CD4-positive, alpha-beta T cell treated with Interleukin-10 for 1 hour (primary cell): ENCODE measurements at places on chromosomes 7 and 10.

DNA sequence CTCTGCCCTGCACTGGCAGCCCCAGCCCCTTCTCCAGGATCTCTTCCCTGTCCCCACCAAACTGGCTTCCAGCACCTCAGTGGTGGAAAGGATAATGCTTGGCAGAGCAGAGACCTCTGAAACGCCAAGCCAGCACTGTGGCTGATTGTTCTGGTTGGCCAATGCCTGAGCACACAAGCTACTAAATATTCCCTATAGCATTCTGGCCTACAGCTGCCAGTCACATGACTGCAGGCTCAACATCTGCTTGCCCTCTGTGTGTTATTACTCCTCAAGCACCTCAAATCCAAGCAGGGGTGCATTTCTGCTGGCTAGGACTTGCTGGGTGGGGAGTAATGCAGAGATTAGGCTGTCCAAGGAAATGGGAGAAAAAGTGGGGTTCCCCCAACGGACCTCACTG lies 6.1 kb downstream of the TBATA start:
- DNase-seq = no peak

DNA sequence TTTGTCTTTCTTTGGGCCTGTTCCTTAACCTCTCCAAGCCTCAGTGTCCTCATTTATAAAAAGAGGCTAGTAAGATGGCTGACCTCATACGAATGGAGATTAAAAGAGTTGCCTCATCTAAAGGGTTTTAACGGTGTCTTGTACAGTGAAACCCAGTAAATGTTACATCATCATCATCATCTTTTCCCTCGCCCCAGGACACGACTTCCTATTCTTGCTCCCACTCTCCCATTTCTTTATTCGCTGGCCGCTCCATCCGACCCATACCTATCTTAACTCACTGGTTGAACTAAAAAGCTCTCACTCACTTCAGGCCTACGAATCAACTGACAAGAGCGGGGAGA lies 554 bp downstream of the FRA10AC1 start:
- DNase-seq = no peak

DNA sequence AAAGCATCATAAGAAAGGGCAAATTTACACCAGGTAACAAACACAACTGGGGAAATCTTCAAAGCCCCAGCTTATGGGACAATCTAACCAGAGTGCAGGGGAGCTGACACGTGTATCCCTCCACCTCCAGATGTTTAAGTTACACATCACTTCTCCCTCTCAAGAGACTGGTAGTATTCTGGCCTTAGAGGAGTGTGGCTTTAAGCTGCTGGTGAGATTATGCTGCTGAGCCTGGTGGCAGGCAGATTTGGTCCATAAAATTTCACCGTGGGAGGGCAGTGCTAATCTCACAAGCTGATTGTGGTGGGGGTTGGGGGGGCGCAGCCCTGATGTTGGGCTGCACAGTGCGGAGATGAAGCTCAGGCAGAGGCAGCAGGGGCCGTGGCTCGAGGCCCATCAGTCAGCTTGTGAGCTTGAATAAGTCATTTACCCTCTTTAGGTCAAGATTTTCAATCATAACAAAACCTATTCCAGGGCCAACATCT lies 431.0 kb upstream of the GALNT17 start:
- DNase-seq = no peak

- DNase-seq = no peak
Measured at GRCh38 chr10:13594641-13595040, 7.9 kb downstream of the PRPF18 start.

GRCh38 chr7:37414352-37414983 lies 34.2 kb downstream of the ELMO1 start:
- no peak for DNase-seq

- no peak for DNase-seq
Measured at GRCh38 chr7:1928645-1929348, 258.7 kb downstream of the ELFN1 start.

DNA sequence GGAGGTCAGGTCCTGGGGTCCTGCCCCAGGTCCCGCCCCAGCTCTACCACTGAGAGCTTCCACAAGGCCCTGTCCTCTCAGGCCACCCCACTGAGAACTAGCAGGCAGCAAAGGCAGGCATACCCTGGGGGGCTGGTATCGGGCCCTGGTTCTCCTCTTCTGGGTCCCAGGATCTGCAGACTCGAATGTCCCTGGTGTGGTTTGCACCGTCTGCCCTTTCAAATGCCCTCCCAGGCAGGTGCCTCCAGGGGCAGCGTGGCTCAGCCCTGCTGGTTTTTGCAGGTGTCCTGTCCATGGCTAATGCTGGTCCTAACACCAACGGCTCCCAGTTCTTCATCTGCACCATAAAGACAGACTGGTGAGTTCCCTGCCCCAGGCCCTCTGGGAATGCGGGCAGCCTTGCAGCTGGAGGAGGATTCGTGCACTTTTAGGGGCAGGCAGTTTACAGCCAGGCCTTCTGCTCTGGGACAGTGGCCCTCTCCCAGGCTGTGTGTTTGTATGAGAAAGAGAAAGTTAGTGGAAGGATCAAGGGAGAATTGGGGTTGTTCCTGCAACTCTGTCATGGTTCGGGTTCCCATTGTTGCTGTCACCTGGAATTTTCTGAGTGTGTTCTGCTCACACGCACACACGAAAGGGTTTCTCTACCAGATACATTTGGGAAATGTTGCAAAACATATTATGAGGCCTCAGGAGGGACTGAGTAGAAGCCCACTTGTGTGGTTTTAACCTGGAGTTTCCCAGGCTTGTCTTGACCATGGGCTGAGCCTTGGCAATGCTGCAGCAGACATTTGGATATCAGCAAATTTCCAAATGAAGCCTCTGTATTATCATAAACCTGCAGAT lies 5.0 kb downstream of the PPIF start:
- DNase-seq = no peak

DNA sequence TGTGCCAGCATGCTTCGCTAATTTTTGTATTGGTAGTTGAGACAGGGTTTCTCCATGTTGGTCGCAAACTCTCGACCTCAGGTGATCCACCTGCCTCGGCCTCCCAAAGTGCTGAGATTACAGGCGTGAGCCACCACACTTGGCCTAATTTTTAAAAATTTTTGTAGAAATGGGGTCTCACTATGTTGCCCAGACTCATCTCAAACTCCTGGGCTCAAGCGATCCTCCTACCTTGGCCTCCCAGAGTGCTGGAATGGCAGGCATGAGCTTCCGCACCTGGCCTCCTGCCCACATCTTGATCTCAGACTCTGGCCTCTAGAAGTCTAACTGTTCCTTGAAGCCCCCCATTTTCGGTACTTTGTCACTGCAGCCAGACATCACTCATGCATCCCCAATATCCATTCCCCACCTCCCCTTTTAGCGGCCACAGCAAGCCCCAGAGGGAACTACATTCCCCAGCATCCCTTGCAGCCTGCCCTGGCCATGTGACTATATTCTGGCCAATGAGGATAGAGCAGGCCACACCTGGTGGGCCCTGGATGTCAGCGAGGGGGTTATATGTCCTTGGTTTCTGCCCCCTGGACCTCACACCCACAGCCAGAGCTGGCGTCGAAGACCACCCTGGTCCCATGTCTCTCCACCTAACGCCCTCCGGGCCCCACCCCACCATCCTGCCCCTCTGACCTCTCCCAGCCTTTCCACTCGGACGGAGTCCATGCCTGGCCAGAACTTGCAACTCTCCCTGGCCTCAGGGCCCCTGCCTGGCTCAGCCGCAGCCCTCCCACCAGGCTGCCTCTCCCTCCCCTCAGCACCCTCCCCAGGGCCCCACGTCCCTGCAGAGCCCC lies 33.8 kb downstream of the MICALL2 start:
- DNase-seq = no peak

DNA sequence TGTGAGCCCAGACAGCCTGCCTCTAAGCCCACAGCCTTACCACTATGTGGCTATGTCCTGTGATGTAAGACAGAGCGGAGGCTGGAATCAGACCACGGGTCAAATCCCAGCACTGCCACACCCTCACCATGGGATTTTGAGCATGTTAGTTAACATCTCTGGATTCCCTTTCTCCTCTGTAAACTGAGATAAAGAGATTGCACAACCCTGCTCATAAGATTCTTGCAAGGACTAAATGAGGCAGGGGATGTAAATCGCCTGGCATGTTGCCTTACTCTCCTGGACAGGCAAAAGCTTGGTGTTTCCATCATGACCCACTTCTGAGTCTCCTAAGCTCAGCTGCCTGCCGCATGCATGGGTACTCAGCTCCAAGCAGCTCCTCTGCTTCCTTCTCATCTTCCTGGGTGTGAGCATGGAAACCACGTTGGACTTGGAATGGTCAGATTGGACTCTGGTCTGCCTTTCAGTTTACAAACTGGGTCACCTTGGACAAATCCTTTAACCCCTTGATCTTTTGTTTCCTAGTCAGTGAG lies 41.3 kb upstream of the MTURN start:
- no peak for DNase-seq

DNA sequence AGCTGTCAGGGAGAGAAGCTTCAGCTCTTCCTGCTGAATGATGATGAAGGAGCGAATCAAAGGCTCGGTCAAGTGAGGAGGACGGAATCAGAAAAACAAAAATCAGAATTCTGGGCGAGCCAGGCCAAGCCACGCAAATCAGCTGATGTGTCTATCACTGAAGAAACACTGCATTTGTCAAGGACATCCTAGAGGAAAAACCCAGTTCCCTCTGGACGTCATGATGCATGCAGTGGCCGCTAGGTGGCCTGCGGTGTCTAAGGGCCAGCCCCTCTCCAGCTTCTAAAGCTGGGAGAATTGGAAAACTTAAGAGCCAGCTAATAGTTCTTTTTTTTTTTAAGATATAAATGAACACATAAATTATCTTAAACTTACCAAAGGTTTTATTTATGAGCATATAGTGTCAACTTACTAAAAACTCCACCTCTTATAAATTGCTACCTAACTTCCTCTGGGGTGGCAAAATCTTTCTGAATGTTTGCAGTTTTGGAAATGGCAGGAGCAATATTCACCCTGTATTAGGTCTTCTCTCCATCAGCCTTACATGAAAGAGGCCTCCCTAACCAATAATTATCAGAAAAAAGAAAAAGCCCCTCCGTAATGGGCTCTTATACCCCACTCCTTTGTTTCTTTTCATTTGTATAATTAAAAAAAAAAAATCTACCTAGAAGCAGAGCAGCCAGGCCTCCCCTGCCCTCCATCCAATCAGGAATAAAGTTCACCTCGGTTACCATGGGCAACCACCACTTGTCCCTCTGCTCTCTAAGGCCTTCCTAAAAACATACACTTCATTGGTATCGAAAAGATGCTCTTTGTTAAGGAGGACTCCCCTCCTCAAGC lies 186.8 kb downstream of the USP6NL start:
- no peak for DNase-seq

GRCh38 chr10:127947211-127947610 lies 40.3 kb downstream of the PTPRE start:
- DNase-seq = no peak

GRCh38 chr7:112112822-112113255 lies 93.4 kb downstream of the DOCK4 start:
- no peak for DNase-seq

- DNase-seq = no peak
Measured at GRCh38 chr10:89153971-89154370, 53.1 kb downstream of the CH25H start.

GRCh38 chr7:92133133-92133736 lies 1.0 kb downstream of the CYP51A1 start:
- DNase-seq = no peak

GRCh38 chr10:132641966-132642731 lies 104.6 kb downstream of the INPP5A start:
- DNase-seq = no peak

DNA sequence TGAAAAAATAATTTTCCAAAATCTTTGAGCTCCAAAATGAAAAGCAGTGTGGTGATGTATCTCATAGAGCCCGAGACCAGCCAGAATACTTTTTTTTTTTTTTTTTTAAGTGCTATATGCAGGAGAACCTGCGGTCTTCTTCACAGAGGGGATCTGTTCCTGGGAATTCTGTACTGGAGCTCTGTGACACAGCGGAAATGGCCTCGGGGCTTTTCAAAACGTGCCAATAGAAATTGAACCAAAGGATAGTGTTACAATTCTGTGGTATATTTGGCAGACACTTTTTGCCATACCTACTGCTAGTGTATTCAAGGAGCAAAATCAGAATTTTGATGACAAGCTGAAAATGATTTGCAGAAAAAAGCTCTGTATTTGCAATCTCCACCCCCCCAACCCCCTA lies 1429.3 kb upstream of the LRRTM3 start:
- no peak for DNase-seq

DNA sequence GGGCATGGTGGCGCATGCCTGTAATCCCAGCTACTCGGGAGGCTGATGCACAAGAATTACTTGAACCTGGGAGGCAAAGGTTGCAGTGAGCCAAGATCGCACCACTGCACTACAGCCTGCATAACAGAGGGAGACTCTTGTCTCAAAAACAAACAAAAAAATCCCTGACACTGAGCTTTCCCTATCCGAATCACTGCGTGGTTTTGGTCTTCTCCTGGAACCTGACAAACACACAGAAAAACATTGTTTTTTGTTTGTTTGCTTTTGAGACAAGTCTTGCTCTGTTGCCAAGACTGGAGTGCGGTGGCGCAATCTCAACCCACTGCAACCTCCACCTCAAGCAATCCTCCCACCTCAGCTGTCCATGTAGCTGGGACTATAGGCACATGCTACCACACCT lies 50.4 kb upstream of the PTPRN2 start:
- DNase-seq = no peak

GRCh38 chr7:92517631-92518030 lies 10.7 kb downstream of the PEX1 start:
- DNase-seq = no peak

DNA sequence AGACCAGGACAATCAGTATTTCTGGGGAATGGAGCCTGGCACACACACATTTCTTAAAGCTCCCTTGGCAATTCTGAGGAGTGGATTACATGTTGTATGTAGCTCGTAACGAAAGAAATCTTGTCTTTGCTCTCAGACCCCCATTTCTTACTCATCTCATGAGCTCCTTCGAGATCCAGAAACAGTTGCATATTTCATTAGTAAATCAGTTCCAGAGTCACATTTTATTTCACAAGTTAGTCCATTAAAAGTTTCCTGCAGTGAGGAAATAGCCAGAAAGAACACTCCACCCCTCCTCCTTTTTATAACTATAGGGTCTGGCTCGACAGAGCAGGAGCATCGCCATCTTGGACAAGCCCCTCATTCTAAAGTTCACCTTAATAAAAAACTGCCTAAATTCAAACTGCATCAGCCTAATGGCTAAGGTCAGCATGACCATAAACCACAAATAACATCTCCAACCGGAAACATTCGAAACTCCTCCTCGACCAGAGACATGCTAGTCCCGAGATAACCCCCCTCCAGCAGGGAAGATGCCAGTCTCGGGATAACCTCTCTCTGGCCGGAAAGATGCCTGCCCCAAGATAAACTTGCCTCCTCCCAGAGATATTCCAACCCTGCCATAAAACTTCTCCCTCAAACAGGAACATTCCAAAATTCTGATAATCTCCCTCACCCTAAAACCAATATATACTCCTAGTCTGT lies 7.4 kb downstream of the EGFR start:
- no peak for DNase-seq

DNA sequence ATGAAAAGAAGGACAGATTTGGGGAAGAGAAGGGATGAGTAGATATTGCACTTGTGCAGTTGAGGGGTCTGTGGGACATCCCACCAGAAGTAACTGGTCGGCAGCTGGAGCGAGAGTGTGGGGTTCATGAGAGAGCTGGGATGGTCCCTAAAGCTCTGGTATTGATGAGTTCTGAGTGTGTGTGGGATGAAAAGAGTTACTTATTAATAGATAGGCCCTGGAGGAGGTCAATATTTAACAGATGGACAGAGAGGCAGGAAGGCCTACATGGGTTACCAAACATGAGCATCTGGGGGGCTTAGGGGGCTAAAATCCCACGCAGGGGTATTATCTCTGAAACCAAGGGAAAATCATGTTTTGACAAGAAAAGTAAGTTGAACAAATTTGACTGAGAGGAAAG lies 95.7 kb upstream of the SFMBT2 start:
- no peak for DNase-seq

- no peak for DNase-seq
Measured at GRCh38 chr7:31735991-31736982, 49.3 kb downstream of the PPP1R17 start.

- DNase-seq = no peak
Measured at GRCh38 chr10:99610221-99610620, 10.0 kb downstream of the SLC25A28 start.
